Putamen (tissue), 1 donor: ENCODE measurements at places on chromosomes 11 and 22.

DNA sequence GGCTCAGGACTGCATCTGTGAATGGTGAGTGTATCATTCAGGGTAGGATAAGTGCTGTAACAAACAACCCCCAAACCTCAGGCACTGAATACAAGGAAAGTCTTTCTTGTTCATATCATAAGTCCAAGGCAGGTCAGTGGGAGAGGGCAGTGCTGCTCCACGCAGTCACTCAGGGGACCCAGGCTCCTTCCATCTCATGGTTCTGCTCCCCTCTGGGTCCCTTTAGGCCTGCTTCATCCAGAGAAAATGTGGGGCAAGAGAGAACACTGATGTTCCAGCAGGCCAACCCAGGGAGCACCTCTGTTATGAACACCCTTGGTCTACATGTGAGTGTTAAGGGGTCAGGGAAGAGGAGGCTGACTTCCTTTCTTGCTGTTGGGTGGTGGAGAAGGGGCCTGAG lies 187.8 kb downstream of the CHST1 start:
- DNase-seq, result no peak

- DNase-seq, result peak; percentile 24
Observed at GRCh38 chr11:123457187-123457770, 27.2 kb downstream of the GRAMD1B start.

- DNase-seq, result no peak
Observed at GRCh38 chr11:23956586-23956985, 540.3 kb upstream of the LUZP2 start.

DNA sequence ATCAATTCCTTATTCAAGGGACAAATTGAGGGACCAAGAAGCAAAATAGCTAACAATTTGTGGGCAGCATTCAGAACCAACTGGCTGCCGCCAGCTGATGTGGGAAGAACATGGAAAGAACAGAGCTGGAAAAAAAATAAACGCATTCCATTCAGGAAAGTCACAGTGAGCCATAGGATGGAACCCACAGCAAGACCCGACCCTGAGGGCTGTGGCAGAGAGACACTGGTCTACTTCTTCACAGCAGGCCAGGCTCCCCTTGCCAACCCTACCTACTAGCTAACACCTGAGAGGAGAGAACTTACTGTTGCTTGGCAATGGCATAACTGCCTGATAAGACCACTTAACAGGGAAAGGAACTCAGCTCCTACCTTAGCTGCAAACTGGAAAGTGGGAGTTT lies 123.5 kb upstream of the APOA1 start:
- DNase-seq, result no peak

- no peak for DNase-seq
Observed at GRCh38 chr11:113167599-113167998, 146.8 kb upstream of the TTC12 start.

- no peak for DNase-seq
Observed at GRCh38 chr11:119864836-119865235, 135.8 kb upstream of the NECTIN1 start.

GRCh38 chr11:3623121-3623520 lies 18.7 kb downstream of the ART5 start:
- no peak for DNase-seq

DNA sequence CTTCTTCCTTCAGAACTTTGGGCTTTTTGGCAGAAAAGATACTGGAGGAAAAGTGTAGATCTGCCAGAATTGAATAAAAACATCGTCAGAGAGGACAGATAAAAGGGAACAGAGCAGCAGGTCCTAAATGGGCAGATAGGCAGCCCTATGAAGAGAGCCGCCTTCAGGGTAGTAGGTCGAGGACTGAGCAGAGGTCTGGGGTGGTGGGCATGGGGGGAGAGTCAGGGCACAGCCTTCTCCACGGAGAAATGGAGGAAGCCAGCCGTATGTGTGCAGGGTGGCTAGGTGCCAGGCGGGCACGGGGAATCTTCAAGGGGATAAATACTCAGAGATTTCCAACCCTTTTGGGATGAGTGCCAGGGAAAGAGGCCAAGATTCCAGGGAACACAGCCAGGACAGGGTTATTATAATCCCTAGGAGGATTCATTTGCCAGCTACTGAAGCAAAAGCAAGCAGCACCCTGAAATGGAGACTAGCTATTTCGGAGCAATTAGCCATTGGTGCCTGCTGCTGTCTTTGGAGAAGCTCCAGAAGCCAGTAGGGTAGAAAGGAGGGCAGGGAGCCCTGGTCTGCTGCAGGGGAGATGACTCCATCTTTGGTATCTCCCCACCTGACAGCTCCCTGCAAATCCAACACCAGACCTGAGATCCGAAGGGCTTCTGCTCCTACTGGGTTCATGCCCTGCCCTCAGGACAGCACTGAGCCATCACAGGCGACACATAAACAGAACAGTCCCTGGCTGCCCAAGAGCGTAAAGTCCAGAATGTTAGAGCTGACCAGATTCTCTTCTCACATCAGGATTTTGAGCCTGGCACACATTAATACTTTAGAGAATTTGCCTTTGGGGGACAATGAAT lies 174.5 kb upstream of the NTM start:
- peak; percentile 7 for DNase-seq

- DNase-seq, result peak; percentile 60
Observed at GRCh38 chr22:20137671-20138416, 6.2 kb downstream of the ZDHHC8 start.

DNA sequence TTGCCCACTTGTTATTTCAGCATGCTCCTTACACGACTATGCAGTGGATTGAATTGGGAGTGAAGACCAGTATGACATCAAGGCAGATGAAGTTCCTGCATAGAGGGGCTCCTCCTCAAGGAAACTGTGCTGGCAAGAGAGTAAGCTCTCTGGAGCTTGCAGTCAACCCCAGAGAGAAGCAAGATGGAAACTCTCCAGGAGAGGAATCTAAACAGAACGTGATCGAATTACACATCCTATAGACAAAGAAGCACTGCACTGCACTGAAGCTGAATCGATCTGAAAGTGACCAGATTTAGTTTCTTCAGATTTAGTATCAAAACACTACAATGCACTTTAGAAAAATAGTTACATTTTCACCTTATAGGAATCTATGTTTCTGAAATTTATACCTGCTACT lies 947.7 kb upstream of the TENM4 start:
- no peak for DNase-seq

DNA sequence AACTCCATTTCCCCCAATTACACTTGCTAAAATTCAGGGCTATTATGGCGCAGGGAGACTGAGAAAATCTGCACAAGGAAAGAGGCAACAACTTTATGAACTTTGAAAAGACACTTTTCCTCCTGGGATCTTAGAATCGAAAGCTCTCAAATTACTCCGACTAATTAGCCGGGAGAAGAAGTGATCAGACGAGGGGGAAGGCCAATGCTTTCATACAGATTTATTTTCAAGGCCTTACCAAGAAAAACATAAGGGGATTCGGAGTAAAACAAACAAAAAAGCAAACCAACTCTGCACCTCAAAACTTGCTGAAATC lies 1.6 kb downstream of the PAX6 start:
- no peak for DNase-seq

GRCh38 chr22:30979932-30980331 lies 10.9 kb downstream of the TUG1 start:
- no peak for DNase-seq

DNA sequence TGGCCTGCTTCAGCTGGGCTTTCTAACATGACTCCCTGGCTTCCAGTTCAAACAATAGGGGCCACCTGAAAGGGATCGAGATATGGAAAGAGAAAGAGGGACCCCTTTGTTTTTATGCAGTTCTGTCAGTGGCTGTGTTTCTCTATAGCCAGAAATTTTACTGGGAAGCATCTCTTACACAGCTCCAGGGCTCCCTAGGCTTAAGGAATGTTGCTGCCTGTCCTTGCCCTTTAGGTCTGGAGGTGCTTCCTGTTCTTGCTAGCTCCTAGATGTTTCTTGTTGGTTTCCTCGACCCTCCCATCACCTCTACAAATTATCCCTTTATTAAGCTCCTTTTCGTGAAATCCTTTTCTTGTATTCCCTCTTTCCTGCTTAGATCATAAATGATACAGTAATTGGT lies 21.8 kb upstream of the OR56A1 start:
- no peak for DNase-seq

- no peak for DNase-seq
Observed at GRCh38 chr11:67264877-67265632, 1.2 kb upstream of the GRK2 start.

- DNase-seq, result no peak
Observed at GRCh38 chr22:29305836-29306174, 645 bp upstream of the GAS2L1 start.

DNA sequence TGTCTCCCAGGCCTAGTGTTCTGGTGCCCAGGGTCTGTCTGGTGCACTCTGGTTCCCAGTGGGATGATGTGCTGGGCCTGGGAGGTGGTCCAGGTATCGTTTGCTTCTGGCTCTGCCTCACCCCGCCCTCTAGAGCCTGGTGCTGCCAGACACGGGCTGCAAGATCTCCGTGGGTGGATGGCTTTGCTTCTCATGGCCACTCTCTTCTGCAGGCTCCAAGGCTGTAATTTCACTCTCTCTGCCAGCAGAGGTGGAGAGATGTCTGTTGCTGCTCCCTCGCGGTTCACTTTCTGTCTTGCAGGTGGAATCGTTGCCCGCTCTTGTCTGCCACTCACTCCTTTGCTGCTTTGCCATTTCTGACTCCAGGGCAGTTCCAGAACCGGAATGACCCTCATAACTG lies 13.4 kb downstream of the NADSYN1 start:
- DNase-seq, result no peak

DNA sequence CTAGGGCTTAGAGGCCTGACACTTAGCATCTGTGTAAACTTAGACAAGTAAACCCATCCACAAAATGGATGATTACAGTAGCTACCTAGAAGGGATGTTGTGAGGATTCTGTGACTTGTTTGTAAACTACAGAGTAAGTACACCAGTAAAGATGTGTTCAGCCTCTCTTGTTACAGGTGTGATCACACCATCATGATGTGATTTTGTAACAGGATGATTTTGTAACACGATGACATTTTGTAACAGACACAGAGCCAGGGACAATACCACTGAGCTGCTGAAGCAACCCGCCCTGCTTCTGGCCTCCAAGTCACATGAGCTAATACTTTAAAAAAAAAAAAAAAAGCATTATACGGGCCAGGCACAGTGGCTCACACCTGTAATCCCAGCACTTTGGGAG lies 17.0 kb downstream of the FADD start:
- no peak for DNase-seq

- no peak for DNase-seq
Observed at GRCh38 chr22:20052309-20053259, 27.5 kb upstream of the DGCR8 start.

DNA sequence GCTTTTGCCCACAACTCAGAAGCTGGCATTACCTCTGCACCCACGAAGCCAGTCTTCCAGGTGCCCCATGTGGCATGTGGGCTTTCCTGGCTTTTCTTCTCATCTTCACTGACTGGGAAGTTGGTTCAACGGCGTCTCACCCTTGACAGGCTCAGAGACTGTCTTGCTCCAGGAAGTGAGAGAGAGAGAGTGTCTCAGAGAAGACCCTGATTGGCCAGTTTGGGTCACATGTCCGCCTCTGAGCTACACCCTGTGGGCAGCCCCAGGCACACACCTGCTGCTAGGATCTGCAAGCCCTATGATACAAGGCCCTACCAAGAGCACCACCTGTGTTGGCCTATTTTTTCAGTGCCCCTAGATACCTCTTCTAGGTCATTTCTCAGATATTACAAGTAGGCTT lies 39.0 kb downstream of the RTL6 start:
- no peak for DNase-seq

DNA sequence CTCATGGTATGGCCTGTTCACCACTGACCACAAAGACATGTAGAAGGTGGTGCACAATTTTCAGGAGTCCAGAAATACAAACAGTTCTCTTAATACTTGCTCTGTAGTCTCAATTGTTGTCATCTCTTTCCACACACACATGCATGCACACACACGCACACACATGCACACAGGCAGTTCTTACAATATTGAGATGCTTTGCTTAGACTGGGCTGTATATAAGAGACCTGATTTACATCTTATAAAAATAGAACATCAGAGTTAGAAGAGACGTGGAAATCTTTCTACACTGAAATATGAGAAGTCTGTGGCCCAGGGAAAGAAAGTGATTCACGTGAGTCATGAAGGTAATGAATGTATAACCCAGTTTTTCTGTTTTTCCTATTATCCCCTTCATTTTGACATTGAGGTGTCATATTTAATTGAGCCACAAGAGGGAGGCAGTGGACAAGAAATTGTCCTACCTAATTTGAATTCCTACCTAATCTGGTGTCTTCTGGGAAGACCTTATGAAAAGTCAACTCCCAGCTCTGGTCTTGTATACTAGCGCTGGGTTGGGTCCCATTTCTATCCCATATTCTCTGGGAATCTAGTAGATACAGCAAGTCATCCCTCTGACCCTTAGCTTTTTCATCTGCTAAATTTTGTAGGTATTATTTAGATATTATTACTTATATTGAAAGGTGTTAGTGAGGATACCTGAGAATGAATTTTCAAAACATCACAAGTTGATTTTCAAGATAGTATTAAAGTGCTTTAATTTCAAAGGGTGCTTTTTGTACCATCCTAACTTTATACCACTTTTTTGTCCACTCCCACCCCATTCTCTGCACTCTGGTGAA lies 14.9 kb upstream of the MS4A4A start:
- peak; percentile 19 for DNase-seq

DNA sequence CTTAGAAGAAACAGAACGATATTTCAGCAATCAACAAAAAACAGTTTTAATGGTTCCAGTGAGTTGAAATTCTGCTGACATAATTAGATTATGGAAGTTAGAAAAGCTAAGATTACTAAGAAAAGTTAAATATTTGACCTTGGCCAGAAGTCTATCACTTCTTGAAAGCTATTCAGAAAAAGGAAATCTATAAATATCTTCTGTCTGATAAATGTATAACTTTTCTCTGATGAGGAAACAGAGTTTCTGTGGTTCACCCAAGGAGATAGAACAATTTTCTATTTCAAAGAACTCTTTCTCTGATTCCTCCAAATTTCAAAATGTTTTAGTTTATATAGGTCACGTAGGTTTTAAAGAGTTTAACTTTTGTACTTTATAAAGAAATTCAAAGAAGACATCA lies 438.4 kb upstream of the CHORDC1 start:
- DNase-seq, result no peak

- DNase-seq, result no peak
Observed at GRCh38 chr11:45238724-45239123, 47.4 kb downstream of the SYT13 start.

- DNase-seq, result no peak
Observed at GRCh38 chr11:44387825-44388224, 77.9 kb upstream of the ALX4 start.

- no peak for DNase-seq
Observed at GRCh38 chr22:34099278-34099677, 179.0 kb upstream of the LARGE1 start.

- DNase-seq, result no peak
Observed at GRCh38 chr11:84714316-84714780, 912.8 kb downstream of the DLG2 start.

- no peak for DNase-seq
Observed at GRCh38 chr22:43136255-43136654, 6.9 kb downstream of the MCAT start.
